ENCODE measurements at places on chromosomes 3 and 15. TPM values are rescaled to one million over a fixed set of nuclear protein-coding genes. Genes with fewer than 3 reads are reported as not detected.
A peak's percentile ranks its signal among the peaks of the same experiment; 100 is the strongest.

GRCh38 chr3:170982733-170983132 is 43.8 kb downstream of the SLC2A2 start:
- DNase-seq: no peak

Gene ANKUB1
- not detected for total RNA-seq

DNA sequence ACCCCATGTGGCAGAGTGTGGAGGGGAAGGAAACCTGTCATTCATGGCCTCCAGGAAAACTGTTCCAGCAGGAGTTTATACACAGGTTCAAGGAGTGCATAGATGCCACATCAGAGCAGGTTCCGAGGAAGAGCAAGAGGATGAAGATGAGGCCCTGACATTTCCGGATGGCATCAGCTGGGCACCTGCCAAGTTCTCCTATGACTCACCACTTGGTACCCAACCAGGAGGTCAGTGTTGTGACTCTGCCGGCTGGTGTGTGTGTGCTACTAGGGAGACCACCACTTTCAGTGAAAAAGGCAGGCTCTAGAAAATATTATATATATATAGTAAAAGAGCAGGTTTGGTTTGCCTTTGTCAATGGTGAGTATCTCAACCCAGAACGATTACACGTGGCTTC is 69.3 kb downstream of the NTRK3 start:
- DNase-seq: peak; percentile 33

Gene BTLA
- total RNA-seq: not detected

DNA sequence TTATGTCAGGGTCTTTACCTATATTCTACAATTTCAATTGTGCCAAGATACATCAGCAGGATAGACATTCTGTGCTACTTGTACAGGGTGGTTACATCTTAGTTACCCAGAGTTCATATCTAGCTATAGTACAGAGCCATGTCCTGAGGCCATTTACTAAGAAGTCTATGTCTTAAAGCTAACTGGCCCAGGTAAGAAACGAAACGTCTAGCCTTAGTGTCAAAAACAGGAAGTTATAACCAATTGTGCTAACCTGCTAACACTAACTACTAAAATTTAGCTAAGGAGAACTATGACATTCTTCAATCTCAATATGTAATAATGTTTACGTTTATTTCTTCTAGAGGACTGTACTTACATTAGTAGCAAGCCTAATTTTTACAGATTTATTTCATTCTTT is 717.2 kb upstream of the UBE2E2 start:
- DNase-seq: no peak

Gene UTS2B
- 0.42 TPM for total RNA-seq

Gene SLC51A
- total RNA-seq: not detected

GRCh38 chr3:176208283-176208682 is 989.0 kb downstream of the TBL1XR1 start:
- no peak for DNase-seq

- no peak for DNase-seq
These were observed 115.2 kb upstream of the TP63 start for GRCh38 chr3:189516039-189516438.

Gene PLA2G4B
- total RNA-seq: 5.7 TPM

DNA sequence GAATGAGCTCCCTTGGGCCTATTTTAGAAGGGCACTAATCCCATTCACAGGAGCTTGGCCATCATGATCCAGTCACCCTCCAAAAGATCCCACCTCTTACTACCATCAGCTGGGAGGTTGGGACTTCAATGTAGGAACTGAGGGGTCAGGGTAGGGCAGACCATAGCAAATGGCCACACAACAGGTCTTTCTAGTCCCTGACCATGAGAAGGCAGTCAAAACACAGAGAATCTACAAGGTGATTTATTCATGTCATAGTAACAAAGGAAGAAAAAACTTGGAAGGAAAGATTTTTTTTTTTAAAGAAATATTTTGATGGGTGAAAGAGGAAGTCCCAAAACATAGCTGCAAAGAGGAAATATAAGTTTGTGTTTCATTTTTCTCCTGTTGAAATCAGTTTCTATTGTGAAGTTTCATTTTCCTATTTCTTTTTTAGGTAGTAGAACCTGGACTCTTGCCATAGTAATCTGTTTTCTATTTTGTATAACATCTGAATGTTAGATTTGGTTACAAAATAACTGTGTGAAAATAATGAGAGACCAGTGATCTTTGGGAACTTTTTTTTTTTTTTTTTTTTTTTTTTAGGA is 23.5 kb upstream of the TNFSF10 start:
- no peak for DNase-seq

- DNase-seq: no peak
These were observed 135.3 kb upstream of the DAZL start for GRCh38 chr3:16740515-16740914.

Gene KATNBL1
- 15.3 TPM for total RNA-seq

GRCh38 chr3:67620869-67621268 is 33.5 kb downstream of the SUCLG2 start:
- no peak for DNase-seq

Gene SEMA5B
- 4.2 TPM for total RNA-seq

GRCh38 chr15:63277038-63277892 is at the start of gene APH1B:
TSS of gene APH1B (plus strand) at chr15:63277605. CDS start at chr15:63277624, 19 bp downstream.
- peak; percentile 93 for DNase-seq

DNA sequence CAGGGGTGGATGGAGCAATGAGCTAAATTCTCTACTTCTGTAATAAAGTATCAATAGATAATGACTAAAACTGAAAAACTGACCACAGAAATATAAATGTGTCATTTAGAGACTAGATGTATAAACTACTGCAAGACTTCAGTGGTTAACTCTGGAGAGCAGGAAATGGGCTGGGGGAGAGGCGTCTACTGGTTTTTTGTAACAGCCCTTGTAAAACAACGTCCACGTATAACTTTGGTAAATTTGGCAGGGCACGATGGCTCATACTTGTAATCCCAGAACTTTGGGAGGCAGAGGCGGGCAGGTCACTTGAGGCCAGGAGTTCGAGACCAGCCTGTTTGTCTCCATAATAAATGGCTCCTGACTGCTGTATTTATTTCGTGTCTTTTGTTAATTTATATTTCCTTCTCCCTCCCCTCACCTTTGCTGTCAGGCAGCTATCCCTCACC is 12.5 kb downstream of the RAB27A start:
- DNase-seq: no peak

GRCh38 chr15:61518191-61518950 is 289.3 kb upstream of the RORA start:
- no peak for DNase-seq

DNA sequence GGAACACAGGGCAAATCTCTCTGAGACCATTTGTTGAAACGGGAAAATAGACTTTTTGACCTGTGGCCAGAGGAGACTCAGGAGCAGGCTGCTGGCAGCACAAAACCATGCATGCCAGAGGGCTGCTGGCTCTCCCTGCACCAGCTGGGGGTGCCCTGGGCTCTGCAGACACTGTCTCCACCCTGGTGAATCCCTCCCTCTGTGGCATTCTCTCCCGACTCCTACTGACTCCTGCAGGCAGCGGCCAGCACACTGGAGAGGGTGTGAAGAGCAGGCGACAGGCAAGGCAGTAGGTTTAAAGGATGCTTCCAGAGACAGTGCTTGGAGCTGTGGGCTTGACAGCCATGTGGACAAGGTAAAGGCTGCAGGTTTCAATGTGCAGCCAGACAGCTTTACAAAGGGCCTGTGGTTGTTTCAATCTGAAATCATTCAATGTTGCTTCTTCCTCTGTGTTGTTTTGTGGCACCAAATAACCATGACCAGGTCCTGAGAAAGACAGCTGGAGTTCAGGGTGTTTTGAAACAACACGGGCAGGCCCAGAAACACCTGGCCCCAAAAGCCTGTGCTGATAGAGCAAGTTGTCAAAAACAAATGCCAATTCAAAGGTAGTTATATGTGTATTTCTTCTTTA is 431.0 kb upstream of the ATP10A start:
- peak; percentile 70 for DNase-seq

DNA sequence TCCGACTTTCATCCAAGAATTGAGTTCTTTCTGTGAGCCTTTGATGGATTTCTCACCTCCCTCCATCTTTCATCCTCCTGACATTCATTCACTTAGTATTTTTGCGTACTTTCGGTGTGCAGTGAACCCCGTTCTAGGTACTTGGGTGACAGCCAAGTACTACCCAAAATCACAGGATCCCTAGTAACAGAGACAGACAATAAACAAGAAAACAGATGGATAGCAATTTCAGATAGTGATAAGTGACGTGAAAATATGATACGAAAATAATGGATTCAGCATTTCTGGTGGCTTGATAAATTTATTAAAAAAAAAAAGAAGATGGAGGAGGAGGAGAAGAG is 264 bp upstream of the CMTM6 start:
- no peak for DNase-seq

- DNase-seq: no peak
These were observed 28.8 kb upstream of the GYG1 start for GRCh38 chr3:148962513-148962912.

Gene SRGAP3
- 6.4 TPM for total RNA-seq

- no peak for DNase-seq
These were observed 43.2 kb downstream of the MAP3K13 start for GRCh38 chr3:185406121-185406620.

Gene KBTBD13
- 10.6 TPM for total RNA-seq

Gene ASB14
- total RNA-seq: 14.1 TPM

DNA sequence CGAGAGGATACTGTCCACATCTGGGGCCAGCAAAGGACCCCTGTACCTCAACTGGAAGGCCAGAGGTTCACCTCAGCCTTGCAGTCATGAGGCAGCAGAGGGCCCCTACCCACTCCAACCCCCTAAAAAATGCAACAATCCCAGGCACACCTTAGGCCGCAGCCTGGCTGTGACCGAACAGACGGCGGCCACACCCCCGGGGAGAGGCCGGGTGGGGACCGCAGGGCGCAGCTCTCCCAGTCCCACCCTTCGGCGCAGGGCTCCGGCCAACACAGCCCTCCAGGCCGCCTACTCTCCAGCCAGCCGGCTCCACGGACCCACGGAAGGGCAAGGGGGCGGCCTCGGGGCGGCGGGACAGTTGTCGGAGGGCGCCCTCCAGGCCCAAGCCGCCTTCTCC is 457 bp upstream of the DNAJA4 start:
- DNase-seq: peak; percentile 37

DNA sequence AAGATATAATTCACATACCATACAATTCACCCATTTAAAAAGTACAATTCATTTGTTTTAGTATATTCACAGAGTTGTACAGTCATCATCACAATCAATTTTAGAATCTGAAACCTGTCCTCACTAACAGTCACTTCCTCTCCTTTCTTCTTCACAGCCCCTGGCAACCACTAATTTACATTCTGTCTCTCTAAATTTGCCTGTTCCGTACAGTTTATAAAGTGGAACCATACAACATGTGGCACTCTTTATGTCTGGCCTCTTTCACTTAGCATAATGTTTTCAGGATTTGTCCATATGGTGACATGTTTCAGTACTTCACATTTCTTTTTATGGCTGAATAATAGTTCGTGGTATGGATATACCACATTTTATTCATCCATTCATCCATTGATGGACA is 22.7 kb downstream of the ERICH6 start:
- DNase-seq: no peak

DNA sequence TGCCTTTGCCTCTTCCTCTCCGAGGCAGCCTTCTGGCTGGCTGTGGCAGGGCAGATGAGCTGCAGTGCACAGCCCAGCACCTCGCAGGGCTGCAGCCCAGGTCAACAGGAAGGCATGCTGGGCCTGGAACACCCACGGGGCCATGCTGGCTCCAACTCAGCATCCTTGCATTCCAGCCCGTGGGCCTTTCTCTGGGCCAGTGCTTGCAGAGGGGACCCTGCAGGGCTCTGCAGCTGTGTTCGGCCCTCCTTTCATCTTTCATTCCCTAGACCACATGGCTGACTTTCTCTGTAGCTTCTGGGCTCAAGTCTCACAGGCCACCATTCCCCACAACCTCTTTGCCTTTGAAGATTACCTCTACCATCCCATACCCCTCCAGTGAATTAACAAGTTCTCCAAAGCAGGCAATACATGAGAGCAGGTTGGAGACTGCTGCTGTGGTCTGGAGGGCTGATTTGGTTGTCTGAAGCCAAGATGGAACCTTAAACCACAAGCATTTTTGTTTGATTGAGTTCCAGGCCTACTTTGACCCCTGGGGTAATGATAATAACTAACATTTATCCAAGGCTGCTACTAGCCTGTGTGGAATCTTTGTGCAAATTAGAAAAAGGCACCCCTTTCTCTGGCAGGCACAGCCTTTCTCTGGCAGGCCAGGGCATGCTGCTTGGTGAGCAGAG is 5.9 kb downstream of the FAM131A start:
- no peak for DNase-seq

Gene HCN4
- 21.1 TPM for total RNA-seq

Gene LRRC49
- 79.8 TPM for total RNA-seq

Gene KLHL40
- 0.12 TPM for total RNA-seq

GRCh38 chr15:99361545-99362185 is 110.4 kb downstream of the LRRC28 start:
- DNase-seq: no peak

Gene FAM174B
- 12.6 TPM for total RNA-seq

Gene PPARG
- 24.0 TPM for total RNA-seq

DNA sequence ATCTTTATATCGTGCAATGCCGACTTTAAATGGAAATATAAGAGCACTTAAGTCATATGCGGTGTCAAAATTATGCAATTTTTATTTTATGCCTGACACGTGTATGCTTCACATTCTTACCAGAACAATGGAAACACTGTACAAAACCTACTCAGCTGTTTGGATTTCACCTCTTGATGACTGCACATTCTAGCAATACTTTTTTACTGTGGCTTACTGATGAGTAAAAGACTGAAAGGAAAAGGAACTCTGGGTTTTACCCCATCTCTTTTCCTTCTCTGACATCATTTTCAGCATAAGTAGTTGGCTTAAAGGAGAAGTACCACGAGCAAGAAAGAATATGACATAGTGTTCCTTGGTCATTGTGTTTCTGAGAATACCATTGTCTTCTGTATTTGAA is 142.8 kb downstream of the POLR2M start:
- no peak for DNase-seq

DNA sequence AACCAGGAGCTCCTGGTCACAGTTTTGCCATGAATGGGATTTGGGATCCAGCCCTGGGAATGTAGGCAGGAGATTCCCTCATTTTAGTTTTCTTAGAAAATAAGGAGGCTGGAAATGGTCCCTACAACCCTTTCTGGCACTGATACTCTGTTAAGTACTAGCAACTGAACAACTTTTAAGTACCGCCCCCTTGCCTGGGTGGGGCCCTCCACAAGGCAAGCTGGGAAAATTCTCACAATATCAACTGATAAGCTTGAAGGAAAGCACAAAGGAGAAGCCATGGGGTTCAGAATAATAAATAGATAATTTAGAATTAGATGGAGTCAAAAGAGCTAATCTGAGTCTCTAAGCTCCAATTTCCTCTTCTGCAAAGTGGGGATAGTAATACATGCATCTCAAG is 4.2 kb upstream of the DGKG start:
- DNase-seq: peak; percentile 38

DNA sequence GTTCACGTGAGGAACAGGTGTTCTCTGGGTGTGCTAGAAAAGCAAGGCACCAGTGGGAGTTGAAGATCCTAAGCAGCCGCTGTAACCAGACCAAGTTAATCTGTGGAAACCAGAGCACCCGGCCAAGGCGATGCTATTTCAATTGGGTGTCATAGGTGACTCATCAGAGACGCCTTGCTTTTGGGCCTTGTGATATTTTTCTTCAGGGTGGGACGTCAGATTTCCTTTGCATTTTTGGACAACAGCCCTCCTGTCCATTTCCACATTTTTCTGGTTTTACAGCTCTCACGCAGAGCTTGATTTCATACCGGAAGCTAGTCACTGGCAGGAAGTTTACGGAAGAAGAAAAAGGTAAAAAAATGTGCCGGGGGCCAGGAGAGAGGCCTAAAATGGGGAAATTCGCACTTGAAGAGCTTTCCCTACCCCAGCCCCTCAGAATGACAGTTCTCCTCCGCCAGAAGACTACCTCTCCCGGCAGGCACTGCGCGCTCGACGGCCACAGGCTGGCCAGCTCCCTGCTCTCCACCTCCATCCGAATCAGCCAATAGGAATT is 471 bp upstream of the KBTBD8 start:
- peak; percentile 24 for DNase-seq

Gene NCKIPSD
- total RNA-seq: 13.6 TPM

All from left ventricle myocardium superior (tissue), 1 donor.